ENCODE measurements at places on chromosomes 2 and 18. TPM values are rescaled to one million over a fixed set of nuclear protein-coding genes. Genes with fewer than 3 reads are reported as not detected.

Gene MTX2
- 27.5 TPM for total RNA-seq

Gene KCNF1
- total RNA-seq = 0.78 TPM

GRCh38 chr2:39093218-39093898 lies 27.5 kb downstream of the SOS1 start:
- no peak for DNase-seq

Gene GPR45
- not detected for total RNA-seq

GRCh38 chr2:188117706-188118105 lies 174.0 kb upstream of the GULP1 start:
- no peak for DNase-seq

DNA sequence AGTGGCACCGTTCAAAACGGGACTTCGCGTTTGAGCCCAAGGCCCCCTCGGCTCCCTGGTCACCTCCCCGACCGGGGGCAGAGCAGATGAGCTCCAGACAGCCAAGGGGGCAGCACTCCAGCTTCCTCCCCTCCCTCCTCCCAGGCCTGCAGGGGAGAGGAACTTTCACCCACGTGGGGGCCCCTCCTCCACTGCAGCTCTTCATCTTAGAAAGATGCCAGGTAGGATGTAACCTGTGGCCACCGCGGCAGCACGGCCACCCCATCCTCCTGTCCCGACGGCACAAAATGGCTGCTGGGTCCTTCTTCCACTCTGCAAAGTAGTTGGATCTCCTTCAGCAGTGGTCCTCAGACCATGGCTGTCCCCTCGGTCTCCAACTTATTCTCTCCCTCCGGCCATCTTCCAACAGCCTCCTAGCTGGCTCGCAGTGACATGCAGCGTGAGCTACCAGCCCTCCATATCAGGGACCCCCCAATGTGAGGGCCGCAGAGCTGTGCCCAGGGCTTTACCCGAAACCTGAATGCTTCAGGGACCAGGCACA lies 94.5 kb upstream of the ID2 start:
- no peak for DNase-seq

DNA sequence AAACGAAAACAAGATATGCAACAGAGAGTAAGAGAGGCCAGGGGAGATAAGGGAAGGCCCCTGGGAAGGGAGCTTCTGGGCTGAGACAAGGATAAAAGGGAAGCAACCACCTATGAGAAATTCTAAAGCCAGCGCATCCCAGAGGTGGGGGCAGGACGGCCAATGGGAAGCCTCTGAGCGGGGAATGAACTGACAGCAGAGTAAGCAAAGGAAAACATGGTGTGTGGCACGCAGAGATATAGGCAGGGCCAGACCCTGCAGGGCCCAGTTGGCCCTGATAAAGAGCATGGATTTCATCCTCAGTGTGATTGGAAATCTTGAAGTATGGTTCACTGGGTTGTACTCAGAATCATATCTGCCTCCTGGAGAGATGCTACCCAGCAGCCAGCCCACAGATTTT lies 78.7 kb downstream of the IRS1 start:
- DNase-seq = no peak

Gene PTRHD1
- total RNA-seq = 41.9 TPM

DNA sequence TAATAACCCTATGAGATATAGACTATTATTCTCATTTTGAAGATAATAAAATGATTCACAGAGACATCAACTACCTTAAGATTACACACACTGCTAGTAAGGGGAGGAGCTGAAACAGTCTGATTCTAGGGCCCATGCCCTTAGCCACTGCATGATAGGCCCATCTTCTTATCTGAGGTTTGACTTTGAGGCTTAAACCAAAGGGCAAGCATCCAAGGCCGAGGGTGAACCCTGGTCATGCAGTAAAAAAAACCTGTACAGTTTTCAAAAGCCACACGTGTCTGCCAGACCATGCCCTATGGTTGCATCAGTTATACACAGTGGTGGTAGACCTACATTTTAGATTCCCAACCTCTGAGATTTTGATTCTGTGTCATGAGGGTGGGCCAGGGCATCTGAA lies 44.8 kb downstream of the POLE4 start:
- no peak for DNase-seq

Gene LYPD6
- 2.4 TPM for total RNA-seq

GRCh38 chr2:72719416-72719815 lies 106.4 kb downstream of the EXOC6B start:
- DNase-seq = no peak

Measured in mucosa of descending colon (tissue), 3 donors.